GM23338 (cell line): ENCODE measurements at places on chromosomes 16 and 17. TPM values are rescaled to one million over a fixed set of nuclear protein-coding genes. Genes with fewer than 3 reads are reported as not detected.

LRRC36 gene
- 1.2 TPM in 1 of 2 replicates, not detected in the other for total RNA-seq

DNA sequence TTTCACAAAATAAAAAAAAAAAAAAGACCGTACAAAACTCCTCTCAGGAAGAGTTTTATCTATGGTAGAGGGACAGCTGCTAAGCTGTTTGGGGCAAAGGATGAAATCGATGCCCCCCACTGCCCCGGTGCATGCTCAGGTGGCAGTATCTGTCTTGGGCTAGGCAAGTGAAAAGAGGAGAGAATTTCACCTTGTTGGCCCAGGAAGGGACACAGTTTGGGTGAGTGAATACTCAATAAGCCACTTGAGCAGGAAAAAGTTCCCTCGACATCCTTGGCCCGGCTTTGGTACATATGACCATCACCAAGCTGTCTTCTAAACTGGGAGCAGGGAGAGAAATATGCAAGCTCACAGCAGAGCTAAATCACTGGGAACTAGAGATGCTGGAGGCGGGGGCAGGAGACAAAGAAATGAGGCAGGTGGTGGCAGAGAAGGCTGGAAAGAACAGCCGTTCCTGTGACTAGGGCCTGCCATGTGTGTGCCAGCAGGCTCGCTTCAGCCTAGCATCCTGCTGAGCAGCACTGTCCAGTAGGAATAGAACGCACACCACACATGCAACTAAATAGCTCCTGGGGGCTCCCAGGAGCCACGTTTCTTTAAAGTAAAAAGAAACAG, 8.2 kb upstream of the EIF1 start:
- no peak overlapping the region for H3K27ac ChIP-seq
- peaks cover 18% of the 10 kb centered on the region for H3K4me1 ChIP-seq
- H3K4me3 ChIP-seq, result no peak overlapping the region
- DNase-seq, result no peak

DNA sequence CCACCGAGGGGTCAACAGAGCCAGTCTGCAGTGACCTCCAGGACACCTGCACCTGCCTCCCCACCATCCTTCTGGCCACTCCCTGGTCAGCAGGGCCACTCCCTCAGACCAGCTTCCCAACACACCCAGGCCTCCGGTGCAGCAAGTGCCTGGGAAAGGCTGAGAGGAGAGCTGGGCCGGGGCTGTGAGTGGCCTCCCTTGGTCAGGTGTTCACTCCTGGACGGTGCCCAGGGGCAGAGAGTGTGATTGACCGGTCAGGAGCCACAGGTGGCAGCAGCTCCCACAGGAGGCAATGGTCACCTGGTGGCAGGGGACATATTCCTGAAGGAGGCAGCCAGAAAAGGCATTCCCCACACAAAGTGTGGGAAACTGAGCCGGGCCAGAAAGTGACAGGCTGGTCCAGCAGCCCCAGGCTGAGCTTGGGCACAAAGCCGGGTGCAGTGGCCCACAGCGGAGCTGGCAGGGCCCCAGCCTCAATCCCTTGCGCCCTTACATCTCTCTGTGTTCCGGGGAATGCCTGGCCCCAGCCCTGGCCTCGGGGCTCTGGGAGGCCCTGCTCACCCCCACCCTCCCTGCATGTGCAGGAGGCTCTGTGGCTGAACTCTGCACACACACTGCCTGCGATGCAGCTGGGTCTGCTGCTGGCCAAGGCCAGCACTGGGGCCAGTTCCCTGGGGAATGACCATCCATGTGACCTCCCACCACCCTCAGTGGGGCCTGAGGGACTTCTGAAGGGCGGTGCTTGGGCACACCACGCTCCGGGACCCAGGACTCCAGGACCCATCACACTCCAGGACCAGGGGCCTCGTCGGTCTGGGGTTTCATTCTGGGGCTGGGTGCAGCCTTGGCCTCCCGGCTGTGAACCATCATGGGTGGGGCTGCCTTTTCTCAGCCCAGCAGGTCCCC, 1.2 kb upstream of the C17orf99 start:
- H3K27me3 ChIP-seq, result 0 out of 2 replicates have a peak, but pooled peaks cover 3% of the 10 kb centered on the region
- no peak for DNase-seq
- no peaks in the 10 kb centered on the region for H3K36me3 ChIP-seq
- peaks cover 2% of the 10 kb centered on the region; the same call in 1 of the 2 replicates for H3K4me1 ChIP-seq
- H3K27ac ChIP-seq, result no peak overlapping the region
- no peak overlapping the region for H3K4me3 ChIP-seq

GRCh38 chr17:47946929-47947397, 5.6 kb downstream of the PNPO start:
- H3K4me3 ChIP-seq, result no peak overlapping the region
- H3K36me3 ChIP-seq, result no peaks in the 10 kb centered on the region
- 0 out of 2 replicates have a peak, but pooled peaks cover 4% of the 10 kb centered on the region for H3K27me3 ChIP-seq

DNA sequence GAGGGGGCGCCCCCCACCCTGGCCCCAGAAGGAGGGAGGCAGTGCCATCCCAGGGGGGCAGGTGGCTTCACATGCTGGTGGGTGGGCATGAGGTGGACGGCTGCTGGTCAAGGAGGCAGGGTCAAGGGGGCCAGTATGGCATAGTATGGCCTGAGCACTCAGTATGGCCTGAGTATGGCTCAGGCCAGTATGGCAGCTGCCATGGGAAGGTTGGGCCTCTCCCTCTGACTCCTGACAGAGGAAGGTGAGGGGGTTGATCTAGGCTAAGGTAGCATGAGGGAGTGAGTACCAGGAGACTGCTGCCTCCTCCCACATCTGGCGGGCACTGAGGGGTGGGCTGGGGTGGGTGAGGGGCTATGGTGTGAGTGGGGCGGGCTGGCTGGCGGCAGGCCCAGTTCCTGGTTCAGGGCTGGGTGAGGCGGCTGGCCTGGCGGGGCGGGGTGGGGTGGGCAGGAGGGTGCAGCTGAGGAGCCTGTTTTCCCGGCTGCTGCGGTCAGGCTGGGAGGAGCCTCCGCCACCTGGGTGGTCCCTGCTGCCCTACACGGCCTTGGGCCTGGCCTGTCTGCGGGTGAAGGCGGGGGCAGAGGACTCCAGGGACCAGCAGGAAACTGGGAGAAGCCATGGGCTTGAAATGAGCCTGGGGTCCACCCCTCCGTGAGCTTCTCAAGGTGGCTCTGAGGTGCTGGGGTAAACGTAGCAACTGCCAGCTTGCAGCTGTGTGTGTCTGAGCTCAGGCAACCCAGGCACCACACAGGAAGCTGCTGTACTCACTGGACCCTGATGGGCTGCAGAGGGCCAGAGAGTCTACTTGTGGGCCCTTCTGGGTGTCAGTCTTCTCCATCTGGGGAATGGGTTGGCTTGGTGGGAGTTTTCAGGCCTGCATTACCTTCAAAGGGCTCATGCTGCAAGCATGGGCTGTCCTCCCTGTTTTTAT, 57.0 kb downstream of the RAI1 start:
- no peaks in the 10 kb centered on the region for H3K36me3 ChIP-seq
- no peak overlapping the region for H3K4me3 ChIP-seq
- peaks cover 29% of the 10 kb centered on the region for H3K4me1 ChIP-seq
- H3K27me3 ChIP-seq, result 0 out of 2 replicates have a peak, but pooled peaks cover 8% of the 10 kb centered on the region

- peaks cover 37% of the 10 kb centered on the region for H3K27me3 ChIP-seq
- peaks cover 12% of the 10 kb centered on the region for H3K4me1 ChIP-seq
Measured at GRCh38 chr17:1491443-1492248, 840 bp downstream of the MYO1C start.

GRCh38 chr17:10067446-10068143, 130.8 kb downstream of the GAS7 start:
- no peak overlapping the region for H3K27ac ChIP-seq
- H3K4me3 ChIP-seq, result no peak overlapping the region
- no peak for DNase-seq
- no peaks in the 10 kb centered on the region for H3K27me3 ChIP-seq
- H3K4me1 ChIP-seq, result no peaks in the 10 kb centered on the region
- no peaks in the 10 kb centered on the region for H3K36me3 ChIP-seq

DNA sequence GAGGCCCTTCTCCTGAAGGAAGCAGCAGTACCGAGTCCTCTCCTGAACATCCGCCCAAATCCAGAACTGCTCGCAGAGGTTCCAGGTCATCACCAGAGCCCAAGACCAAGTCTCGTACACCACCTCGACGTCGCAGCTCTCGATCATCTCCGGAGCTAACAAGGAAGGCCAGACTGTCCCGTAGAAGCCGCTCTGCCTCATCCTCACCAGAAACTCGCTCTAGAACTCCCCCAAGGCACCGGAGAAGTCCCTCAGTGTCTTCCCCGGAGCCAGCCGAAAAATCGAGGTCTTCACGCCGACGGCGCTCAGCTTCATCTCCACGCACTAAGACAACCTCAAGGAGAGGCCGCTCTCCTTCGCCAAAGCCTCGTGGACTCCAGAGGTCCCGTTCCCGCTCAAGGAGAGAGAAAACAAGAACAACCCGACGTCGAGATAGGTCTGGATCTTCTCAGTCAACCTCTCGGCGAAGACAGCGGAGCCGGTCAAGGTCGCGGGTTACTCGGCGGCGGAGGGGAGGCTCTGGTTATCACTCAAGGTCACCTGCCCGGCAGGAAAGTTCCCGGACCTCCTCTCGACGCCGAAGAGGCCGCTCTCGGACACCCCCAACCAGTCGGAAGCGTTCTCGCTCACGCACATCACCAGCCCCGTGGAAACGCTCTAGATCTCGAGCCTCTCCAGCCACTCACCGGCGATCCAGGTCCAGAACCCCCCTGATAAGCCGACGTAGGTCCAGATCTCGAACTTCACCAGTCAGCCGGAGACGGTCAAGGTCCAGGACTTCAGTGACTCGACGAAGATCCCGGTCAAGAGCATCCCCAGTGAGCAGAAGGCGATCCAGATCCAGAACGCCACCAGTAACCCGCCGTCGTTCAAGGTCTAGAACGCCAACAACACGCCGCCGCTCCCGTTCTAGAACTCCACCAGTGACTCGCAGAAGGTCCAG, 11.3 kb downstream of the ELOB start:
- no peak overlapping the region for H3K27ac ChIP-seq
- peaks cover 83% of the 10 kb centered on the region for H3K36me3 ChIP-seq
- no peak for DNase-seq
- H3K4me3 ChIP-seq, result no peak overlapping the region

- peak; percentile 99 for DNase-seq
- no peaks in the 10 kb centered on the region for H3K36me3 ChIP-seq
- H3K4me3 ChIP-seq, result peak overlapping the region; percentile 34
Measured at GRCh38 chr16:11328172-11329070, 16.8 kb upstream of the RMI2 start.

GRCh38 chr17:59815965-59816364, 76.8 kb downstream of the TUBD1 start:
- no peaks in the 10 kb centered on the region for H3K27me3 ChIP-seq
- H3K27ac ChIP-seq, result no peak overlapping the region
- peaks cover 4% of the 10 kb centered on the region; the same call in 1 of the 2 replicates for H3K4me1 ChIP-seq
- no peak overlapping the region for H3K4me3 ChIP-seq
- DNase-seq, result no peak
- H3K36me3 ChIP-seq, result no peaks in the 10 kb centered on the region

DNA sequence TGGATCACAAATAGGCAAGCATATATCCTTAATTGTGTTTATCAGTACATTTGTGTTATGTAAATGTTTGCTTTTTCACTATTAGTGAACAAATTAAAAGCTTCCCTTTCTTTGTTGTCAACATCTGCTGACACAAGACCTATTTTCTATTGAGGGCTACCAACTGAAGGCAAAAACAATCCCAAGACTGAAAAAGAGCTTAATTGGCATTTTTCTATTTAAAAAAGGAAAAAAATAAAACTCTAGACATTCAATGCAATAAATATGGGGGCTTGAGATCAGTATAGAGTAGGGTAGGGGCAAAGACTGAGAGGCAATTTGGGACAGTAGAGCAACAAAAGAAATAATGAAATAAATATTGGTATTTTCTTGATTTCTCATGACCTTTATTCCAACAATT, 24.2 kb downstream of the OMG start:
- no peak overlapping the region for H3K27ac ChIP-seq
- H3K27me3 ChIP-seq, result no peaks in the 10 kb centered on the region
- 0 out of 2 replicates have a peak, but pooled peaks cover 4% of the 10 kb centered on the region for H3K4me1 ChIP-seq
- H3K4me3 ChIP-seq, result no peak overlapping the region

DNA sequence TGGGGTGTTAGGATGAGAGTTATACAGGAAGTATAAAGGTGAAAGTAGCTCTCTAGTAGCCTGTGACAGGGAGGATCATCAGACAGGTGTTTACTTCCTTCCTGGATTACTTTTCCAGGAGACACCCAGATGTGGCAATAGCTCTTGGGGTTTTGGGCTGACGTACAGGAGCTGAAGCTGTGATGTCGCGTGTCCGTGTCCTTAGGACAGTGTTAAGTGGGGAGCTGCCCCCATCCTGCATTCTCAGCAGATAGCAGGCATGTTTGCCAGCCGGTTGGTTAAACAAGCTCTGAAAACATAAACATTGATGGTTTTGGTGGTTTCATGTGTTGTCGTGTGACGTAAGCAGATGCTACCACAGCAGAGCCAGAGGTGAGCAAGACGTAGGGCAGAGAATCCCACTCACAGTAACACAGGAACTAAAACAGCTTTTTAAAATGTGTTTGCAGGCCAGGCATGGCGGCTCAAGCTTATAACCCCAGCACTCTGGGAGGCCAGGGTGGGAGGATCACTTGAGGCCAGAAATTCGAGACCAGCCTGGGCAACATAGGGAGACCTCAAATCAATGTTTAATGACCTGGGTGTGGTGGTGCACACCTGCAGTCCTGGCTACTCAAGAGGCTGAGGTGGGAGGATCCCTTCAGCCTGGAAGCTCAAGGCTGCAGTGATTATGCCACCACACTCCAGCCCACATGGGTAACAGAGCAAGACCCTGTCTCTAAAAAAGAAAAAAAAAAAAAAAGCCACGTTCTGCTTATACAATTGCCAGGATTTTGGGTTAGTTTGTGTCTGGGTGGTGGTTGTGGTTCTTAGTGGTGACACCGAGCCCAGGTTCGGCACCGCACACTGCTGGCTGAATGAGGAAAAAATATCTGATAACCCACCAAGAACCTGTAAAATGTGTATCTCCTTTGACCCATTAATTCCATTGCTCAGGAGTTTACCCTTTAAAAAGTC, 18.2 kb upstream of the IL17C start:
- H3K36me3 ChIP-seq, result no peaks in the 10 kb centered on the region; the same call in 1 of the 2 replicates
- H3K27me3 ChIP-seq, result no peaks in the 10 kb centered on the region
- no peak for DNase-seq
- no peak overlapping the region for H3K27ac ChIP-seq
- H3K4me1 ChIP-seq, result no peaks in the 10 kb centered on the region

DNA sequence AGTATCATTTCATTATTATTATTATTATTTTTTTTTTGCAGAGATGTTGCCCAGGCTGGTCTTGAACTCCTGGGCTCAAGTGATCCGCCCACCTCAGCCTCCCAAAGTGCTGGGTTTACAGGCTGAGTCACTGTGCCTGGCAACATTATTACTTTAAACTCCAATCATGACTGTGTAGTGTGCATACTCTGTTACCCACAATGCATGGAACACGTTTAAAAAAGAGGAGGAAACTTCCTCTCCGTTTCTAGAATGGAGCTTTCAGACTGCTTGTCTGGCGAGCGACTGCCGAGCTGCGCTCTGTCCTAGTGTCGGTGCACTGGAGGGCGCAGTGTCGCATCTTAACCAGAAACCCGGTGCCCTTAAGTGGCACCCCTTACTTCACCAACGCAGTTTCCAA, 22.1 kb upstream of the FASN start:
- no peak overlapping the region for H3K4me3 ChIP-seq
- H3K27ac ChIP-seq, result no peak overlapping the region
- no peaks in the 10 kb centered on the region for H3K4me1 ChIP-seq
- no peak for DNase-seq
- H3K27me3 ChIP-seq, result no peaks in the 10 kb centered on the region
- H3K36me3 ChIP-seq, result no peaks in the 10 kb centered on the region
